NCI-H774 (cell line): ENCODE measurements at places on chromosomes 12 and 14.

DNA sequence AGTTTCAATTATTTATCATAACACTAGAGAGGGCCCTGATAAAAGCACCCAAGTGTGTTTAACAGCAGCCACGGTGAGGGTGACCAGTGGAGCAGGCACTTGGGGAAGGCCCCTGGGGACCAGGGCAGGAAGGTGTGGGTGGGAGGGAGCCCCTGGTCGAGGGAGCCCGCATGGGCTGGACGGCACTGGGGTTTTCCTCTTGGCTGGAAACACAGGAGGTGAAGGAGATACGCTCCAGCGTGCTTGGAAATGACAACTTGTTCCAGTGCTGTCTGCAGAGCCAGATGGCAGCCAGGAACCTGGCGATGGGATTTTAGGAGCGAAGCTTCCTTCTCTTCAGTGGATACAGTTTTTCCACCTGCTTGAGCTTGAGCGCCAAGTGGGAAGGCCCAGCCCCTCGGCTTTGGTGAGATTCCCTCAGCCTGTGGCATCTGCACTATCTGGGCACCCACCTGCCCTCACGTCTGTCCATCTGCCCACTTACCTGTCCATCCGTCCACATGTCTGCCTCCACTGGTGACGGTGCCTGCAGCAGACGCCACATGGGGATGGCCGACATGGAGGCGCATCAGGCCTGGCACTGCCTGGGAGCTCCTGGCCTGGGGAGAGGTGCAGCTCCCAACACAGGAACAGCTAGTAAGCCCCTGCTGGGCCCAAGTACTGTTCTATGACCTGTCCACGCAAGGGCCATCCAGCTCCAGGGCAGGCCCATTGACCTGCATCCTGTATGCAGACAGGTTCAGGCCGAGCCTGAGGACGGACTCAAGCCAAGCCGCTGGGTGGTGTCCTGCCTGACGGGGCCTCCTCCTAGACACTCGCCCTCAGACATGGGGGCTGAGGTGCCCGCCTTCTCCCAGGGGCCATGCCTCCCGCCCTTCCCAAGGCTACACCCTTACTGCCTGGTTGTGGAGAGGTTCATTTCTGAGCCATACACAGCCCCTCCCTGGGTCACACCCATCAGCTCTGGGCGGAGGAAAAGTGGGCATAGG is 192.2 kb upstream of the C14orf180 start:
- DNase-seq, result no peak

DNA sequence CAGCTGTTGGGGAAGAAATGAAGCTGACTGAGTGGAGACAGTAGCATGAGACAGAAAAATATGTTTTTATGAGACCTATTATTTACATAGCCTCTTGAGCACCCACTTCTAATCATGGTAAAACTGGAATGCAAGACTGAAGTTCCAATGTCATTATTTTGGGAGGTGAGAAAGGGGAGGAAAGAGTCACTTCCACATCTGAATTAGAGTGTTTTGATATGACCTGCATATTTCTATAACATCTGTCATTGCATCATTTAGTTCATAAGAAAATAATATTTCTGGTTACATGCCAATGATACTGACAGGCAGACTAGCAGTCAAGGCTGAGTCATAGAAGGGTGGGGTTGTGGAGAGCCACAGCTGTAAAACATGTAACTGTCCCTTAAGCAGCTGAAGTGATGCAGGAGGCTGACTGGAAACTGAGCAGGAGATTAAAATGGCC is 26.7 kb downstream of the NTN4 start:
- DNase-seq, result no peak

GRCh38 chr14:101709962-101710931 is 51.3 kb upstream of the PPP2R5C start:
- DNase-seq, result no peak

DNA sequence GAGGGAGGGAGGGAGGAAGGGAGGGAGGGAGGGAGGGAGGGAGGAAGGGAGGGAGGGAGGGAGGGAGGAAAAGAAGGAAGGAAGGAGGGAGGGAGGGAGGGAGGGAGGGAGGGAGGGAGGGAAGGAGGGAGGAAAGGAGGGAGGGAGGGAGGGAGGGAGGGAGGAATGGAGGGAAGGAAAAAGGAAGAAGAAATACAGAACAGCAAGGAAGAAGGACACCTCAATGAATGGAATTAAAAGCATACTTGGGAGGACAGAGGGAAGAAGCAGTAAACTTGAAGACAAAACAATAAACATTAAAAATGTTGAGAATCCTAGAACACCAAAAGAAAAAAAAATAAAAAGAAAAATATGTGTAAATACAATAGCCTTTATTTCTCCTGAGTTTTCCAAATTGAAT is 6.2 kb downstream of the OR4Q2 start:
- no peak for DNase-seq

DNA sequence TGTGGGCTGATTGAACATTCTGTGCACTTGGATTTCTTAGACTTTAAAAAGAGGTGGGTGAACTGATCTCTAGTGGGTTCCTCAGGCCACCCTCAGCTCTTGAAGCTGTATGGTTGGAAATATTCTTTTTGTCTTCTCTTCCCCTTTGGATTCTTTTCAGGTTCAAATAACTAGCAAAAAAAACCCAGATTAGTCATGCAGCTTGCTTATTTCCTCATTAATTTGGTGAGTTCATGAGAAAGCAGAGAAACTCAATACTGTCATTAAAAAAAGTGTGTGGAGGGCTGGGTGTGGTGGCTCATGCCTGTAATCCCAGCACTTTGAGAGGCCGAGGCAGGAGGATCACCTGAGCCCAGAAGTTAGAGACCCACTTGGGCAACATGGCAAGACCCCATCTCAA is 183.4 kb downstream of the ESR2 start:
- no peak for DNase-seq

GRCh38 chr12:75784591-75784990 is 247.0 kb downstream of the PHLDA1 start:
- DNase-seq, result peak; percentile 89

- no peak for DNase-seq
Observed at GRCh38 chr14:101862711-101863110, 101.2 kb downstream of the PPP2R5C start.

- no peak for DNase-seq
Observed at GRCh38 chr14:81193924-81194633, 26.7 kb downstream of the GTF2A1 start.

- DNase-seq, result peak; percentile 78
Observed at GRCh38 chr14:53613404-53614253, 343.0 kb downstream of the BMP4 start.

- DNase-seq, result no peak
Observed at GRCh38 chr12:9127936-9128663, 12.4 kb upstream of the A2M start.

DNA sequence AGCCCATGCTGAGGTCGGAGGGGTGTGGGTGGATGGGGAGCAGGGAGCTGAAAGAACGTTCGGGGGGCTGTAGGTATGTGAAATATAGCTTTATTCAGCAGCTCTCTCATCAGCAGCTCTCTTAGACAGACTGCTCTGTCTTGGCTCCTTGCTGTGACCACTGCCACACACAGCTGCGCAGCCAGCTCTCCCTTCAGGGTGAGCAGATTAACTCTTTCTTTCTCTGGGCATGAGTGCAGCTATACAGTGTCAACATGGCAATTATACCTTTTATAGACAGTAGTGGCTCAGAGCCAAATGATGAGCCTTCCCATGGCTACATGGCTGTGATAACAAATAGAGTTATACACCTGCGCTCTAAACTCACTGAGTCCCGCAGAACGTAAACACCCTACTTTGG is 137.7 kb upstream of the NEDD1 start:
- peak; percentile 78 for DNase-seq

DNA sequence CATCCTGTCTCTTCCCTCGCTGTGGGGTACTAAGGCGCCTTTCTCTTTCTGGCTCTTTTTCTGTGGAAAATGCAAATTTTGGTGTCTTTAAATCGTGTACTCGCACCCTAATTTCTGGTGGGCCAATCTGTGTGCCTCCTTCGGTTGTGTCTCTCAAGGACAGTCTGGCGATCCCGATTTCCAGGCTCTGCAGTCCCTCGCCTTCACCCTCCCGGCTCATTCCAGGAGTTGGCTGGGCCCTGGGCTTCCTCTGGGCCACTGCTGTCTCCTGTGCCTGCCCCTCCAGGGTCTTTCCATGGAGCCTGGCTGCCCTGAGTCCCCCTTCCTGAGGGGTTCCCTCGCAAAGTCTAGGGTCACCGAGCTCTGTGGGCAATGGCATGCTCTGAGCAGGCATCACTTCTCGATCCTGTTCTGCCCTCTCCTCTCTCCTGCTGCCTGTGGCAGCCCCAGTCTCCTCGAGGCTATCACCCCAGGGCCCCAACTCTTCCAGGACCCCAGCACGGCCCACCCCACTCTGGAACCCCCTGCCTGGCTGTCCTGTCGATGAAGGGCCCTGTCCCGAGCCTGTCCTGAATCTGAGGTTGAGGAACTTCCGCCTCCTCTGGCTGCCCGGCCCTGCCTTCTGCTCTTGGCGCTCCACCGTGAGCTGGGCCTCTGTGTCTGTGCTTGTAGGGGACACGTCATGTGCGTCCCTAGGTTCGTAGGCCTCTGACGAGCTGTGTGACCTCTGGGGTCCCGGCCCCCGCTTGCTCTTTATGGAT is 24.1 kb downstream of the AHNAK2 start:
- no peak for DNase-seq

- DNase-seq, result no peak
Observed at GRCh38 chr12:20369305-20370013, 1.1 kb downstream of the PDE3A start.

DNA sequence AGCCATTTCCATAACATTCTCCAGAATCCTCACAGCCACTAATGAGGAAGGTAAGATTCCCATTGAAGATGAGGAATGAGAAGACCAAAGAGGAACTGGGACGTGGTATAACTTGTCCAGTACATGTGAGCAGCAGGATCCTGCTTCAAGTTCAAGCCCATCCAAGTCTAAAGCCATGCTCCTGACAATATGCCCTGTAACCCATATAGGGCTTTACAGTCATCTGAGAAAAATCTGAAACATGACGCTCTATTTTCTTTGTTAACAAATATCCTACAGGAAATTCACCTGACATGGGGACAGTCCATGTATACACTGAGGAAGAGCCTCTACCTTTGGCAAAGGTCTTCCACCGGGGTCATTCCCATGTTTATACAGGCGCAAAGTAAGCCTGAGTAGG is 3.1 kb upstream of the ACTR6 start:
- no peak for DNase-seq

DNA sequence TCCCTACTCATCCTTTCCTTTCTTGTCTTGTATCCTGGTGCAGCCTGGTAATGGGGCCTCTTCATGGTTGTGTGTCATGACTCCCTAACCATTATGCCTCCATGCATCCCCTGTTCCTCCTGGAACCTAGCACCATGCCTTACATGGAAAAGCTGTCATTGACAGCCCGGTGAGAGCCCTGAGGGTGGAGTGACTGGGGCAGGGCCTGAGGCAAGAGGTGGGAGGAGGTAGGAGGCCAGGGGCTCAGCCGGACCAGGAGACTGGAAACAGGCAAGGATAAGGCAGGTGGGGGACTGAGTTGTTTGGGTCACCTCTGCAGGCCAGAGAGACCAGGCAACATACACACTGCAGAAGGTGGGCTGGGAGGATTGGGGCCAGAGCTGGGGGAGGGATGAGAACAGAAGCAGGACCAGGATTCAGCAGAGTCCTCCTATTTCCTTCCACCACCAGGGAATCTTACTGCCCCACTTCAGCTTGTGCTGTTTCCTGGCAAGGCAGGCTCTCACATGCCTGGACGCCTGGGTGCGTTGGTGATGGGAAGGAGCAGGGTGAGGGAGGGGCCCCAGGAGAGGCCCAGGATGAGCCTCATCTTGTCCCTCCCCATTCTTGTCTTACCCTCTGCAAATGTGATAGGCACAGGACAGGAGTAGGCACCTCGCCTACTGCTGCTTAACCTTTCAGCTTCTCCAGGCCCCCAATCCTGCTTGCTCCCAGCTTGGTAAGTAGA is at the start of gene LTB4R2:
TSS of gene LTB4R2 (plus strand) at position 603 of the 727 bp plus-strand sequence. CDS start 525 bp downstream, outside the sequence.
- DNase-seq, result no peak

- DNase-seq, result no peak
Observed at GRCh38 chr14:96661244-96661969, 135.8 kb upstream of the VRK1 start.

DNA sequence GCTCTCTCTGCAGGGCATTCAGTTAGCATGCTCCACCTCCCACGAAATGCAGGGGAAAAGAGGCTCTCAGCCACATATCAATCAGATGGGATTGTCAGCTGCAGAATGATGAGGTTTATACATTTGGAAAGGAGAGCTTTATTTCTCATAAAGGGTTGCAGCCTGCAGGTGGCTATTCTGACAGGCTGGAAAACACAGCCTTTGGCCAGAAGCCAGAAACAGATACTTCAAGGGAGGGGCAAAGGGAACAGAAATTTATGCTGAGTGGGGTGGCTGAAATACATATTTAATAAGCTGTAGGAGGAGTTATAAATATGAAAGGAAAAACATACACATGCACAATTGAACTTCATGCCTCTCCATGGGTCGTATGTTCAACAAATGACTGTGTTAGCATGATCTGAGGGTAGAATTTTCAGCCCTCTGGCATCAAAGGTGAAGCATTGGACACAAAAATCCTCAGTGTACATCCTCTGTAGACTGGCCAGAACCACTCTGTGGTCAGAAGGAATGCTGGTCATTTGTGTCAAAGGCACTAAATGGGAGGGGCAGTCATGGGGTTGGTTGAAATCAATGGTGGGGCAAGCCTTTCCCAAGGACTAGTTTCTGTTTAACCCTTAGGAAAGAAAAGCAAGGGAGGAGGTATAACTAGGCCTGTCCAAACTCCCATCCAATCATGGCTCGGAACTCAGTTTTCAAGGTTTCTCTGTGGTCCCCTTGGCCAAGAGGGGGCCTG is 62.4 kb downstream of the TMX1 start:
- no peak for DNase-seq

GRCh38 chr14:101820283-101820798 is 58.8 kb downstream of the PPP2R5C start:
- DNase-seq, result no peak

DNA sequence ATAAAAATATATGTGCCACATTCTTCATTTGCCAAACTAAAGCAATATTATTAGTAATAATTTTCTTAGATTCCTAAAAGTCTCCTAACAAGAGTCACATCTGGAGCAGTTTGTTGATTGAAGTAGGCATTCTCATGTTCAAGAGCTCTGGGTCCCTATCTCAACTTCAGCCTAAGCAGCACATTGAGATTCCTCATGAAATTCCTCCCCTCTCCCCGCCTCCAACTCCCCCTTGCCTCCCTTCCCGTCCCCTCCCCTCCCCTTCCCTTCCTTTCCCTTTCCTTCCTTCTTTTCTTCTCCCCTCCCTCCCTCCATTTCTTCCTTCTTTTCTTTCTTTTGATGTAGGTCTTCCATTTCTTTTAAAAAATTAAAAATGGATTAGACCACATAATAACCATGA is 48.7 kb upstream of the NAV3 start:
- DNase-seq, result no peak

DNA sequence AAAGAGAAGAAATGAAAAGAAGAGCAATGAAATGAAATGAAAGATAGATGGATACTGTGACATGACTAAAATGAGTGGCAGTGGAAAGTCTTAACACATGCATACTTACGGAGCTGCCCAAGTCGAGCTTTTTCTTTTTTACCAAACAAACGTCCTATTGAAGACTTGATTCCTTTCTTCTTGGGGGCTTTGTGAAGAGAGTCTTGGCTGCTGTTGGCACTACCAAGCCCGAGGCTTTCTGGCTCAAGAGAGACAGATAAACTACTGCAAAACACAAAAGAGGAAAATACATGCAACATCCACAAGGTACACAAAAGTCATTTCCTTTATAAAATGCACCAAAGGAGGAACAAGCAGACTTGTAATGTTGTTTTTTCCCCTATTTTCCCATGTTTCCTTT is 261.2 kb downstream of the ACSS3 start:
- DNase-seq, result no peak

- DNase-seq, result no peak
Observed at GRCh38 chr14:98312006-98312405, 960.0 kb downstream of the BCL11B start.
